NCI-H526 treated with DMSO at 0.1 percent for 48 hours (cell line): ENCODE measurements at places on chromosomes 7 and 10.

GRCh38 chr7:80153446-80153845, 18.8 kb downstream of the GNAI1 start:
- no peak for DNase-seq

- DNase-seq: no peak
These were observed 128.7 kb downstream of the DYNC1I1 start for GRCh38 chr7:95901006-95901405.

GRCh38 chr7:25391295-25391861, 163.1 kb upstream of the NPVF start:
- peak; percentile 4 for DNase-seq

- no peak for DNase-seq
These were observed 4.9 kb downstream of the PFKFB3 start for GRCh38 chr10:6207658-6208057.

DNA sequence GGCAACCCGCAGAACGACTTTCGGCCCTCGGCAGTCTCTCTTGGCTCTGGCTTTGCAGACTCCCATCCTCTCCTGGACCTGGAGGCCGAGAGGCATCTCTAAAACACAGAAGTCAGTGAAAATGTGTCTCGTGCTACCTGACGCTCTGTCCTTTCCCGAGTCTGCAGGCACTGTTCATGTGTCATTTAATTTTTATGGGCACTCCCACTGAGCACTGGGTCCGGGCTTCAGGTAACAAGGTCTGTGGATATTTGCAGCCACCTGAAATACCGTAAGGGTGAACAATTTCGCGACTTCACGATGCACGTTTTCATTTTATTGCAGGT, 96.8 kb downstream of the GLRX3 start:
- DNase-seq: no peak

DNA sequence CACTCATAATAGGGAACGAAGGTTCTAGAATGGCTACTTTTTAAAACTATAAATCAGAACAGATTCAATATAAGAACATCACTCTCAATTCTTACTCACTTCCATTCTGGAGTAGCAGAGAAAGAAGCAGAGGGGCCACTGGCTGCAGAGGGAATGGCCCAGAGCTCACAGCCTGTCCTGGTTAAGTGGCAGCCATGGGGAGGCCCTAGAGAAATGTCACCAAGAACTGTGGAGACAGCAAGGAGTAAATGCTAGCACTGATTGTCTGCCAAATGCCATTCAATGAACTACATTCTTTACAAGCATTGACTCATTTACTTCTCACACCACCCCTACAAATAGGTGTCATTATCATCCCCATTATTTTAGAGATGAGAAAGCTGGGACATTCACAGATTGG, 74.6 kb upstream of the KCNMA1 start:
- no peak for DNase-seq
